K562 (cell line): ENCODE measurements at places on chromosomes 5 and 9. TPM values are rescaled to one million over a fixed set of nuclear protein-coding genes. Genes with fewer than 3 reads are reported as not detected.

GRCh38 chr5:36301858-36302603 lies at the start of gene RANBP3L:
Gene RANBP3L (minus strand): TSS chr5:36301902. CDS start chr5:36301416, 486 bp downstream.
- DNase-seq = no peak

GRCh38 chr9:130294664-130295063 lies 29.1 kb downstream of the HMCN2 start:
- DNase-seq = no peak

The DNAI1 gene
- not detected in 2 replicates for total RNA-seq

GRCh38 chr9:70110194-70111041 lies 66.8 kb downstream of the MAMDC2 start:
- no peak for DNase-seq

- no peak for DNase-seq
Measured at GRCh38 chr9:79236466-79236865, 335.3 kb upstream of the TLE4 start.
